ENCODE measurements at places on chromosomes 1 and 21.

- no peak for DNase-seq
Measured at GRCh38 chr1:69888657-69889056, 316.7 kb downstream of the LRRC40 start.

GRCh38 chr1:80392529-80392928 is 1386.0 kb upstream of the ADGRL4 start:
- no peak for DNase-seq

- DNase-seq: peak; percentile 89
Measured at GRCh38 chr1:59143133-59143487, 153.8 kb upstream of the FGGY start.

GRCh38 chr1:35857830-35858229 is 25.2 kb upstream of the AGO1 start:
- no peak for DNase-seq

GRCh38 chr1:94769551-94769950 is 50.6 kb upstream of the SLC44A3 start:
- DNase-seq: no peak

Measured in HFF-Myc (cell line).